Tongue (tissue), 3 donors: ENCODE measurements at places on chromosomes 6 and 20.
A peak's percentile ranks its signal among the peaks of the same experiment; 100 is the strongest.

GRCh38 chr6:6545616-6546317 lies 42.8 kb upstream of the LY86 start:
- no peak for DNase-seq

GRCh38 chr20:60262967-60263603 lies 304.9 kb downstream of the CDH26 start:
- no peak for DNase-seq

DNA sequence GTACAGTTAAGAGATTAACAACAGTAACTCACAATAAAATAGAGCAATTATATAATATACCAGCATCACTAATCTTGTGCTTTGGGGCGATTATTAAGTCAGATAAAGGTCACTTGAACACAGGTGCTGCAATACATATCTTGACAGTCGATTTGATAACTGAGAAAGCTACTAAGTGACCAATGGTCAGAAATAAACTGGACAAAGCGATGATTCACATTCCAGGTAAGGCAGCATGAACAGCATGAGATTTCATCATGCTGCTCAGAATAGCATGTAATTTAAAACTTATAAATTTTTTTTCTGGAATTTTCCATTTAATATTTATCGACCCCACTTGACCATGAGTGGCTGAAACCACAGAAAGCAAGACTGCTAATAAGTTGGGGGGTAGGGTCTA lies 15.9 kb upstream of the ADGRF5 start:
- no peak for DNase-seq

DNA sequence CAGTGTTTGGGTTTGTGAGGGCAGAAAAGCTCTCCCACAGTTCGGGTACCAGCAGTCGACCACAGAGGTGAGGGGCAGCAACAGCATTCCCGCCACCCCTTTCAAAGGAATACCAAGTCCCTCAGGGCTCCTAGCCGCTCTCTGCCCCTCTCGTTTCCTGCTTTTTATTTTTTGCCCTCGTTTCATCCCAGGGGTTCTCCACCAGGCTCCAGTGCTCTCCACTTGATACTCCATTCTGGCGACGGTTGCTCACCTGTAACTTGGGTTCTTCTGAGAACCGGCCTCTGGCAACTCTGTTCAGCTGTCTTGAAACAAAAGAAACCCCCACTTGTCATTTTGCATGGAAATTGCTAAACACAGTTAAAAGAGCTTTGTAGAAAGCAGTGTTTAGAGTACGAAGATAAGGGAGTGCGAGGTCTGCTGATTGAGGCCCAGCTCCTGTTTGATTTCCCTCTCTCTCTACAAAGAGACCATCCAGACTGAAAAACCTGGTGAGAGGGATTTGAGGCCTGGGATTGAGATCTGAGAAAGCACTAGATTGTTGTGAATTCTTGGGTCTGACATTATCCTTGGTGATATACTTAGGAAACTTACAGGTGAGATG lies 28.7 kb downstream of the IGF2R start:
- no peak for DNase-seq

- DNase-seq, result no peak
Observed at GRCh38 chr6:29483186-29483585, 4.6 kb downstream of the MAS1L start.

DNA sequence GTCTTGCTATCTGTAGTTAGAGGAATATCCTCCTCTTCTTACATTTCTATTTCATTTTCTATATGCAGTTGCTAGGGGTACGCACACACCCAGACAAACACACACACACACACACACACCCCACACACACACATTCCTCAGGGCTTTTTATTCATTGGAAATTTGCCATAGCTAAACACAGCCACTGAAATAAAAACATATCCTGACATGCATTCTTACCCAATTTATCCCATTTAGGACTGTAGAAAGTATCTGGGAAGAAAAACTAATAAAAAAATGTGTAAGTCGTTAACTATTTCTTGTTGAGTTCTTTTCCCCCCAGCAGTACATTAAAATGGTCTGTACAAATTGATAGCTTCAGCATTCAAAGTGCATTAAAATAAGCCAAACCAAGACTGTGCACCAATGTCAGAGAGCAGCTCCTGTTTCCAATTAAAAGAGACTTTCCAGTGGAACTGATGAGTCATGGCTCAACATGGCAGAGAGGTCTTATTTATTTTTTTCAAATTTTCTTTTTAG lies 357.9 kb upstream of the AGPAT4 start:
- peak; percentile 83 for DNase-seq

GRCh38 chr20:32685541-32686529 lies 12.1 kb upstream of the C20orf203 start:
- DNase-seq, result peak; percentile 86

DNA sequence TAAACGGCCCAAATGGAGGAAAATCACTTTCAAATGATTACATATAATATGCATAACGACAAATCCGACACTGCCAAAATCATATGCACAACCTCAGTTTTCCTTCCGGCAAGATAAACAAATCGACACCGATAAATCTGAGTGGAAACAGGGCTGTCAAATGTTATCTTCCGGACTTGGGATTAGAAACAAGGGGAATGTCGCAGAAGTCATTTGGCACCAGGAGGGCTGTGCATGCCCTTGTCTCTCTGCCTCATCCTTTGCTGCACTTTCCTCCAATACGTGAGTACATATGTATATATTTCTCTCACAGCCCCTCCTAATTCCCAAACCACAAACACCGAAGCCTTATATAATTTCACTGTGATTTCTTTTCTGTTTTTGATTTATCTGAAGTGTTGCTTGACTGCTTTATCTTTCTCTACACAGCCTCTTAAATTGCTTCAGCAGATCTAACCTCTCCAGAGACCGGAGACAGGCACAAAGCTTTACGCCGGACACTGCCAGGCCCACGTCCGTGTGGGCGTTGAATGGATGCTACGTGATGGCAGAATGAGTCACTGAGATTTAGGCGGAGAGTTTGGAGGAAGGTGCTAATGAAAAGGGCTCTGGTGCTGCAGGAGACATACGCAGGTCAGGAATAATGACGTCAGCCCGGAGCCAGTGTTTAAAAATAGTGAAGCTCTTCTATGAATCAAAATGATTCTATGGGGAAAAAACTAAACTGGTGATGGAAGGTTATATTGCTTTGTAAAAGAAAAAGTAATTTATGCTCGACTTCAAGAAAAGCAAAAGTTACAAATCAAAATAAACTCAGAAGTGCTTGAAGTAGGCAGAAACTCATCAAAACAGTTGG lies 21.0 kb upstream of the PRELID3B start:
- DNase-seq, result no peak

GRCh38 chr20:22908944-22909343 lies 126.2 kb upstream of the SSTR4 start:
- no peak for DNase-seq

- DNase-seq, result no peak
Observed at GRCh38 chr6:114989279-114989964, 646.6 kb upstream of the HS3ST5 start.

DNA sequence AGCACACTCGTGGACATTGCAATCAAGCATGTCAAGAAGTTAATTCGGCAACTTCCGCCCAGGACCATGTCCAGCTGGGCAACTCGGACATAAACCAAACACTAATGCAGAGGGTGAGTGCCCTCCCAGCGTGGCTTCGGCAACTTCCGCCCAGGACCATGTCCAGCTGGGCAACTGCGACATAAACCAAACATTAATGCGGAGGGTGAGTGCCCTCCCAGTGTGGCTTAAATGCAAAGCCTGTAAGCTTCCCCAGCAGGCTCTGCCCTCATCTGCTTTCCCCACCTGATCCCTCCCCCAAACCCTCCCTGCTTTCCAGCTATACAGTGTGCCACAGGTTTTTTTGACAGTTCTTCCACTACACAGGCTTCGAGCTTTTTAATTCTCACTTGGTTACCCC lies 143.4 kb downstream of the PXDC1 start:
- DNase-seq, result no peak
